ENCODE measurements at places on chromosomes 16 and 17.

GRCh38 chr17:45228763-45229539, 7.3 kb downstream of the FMNL1 start:
- DNase-seq, result no peak

DNA sequence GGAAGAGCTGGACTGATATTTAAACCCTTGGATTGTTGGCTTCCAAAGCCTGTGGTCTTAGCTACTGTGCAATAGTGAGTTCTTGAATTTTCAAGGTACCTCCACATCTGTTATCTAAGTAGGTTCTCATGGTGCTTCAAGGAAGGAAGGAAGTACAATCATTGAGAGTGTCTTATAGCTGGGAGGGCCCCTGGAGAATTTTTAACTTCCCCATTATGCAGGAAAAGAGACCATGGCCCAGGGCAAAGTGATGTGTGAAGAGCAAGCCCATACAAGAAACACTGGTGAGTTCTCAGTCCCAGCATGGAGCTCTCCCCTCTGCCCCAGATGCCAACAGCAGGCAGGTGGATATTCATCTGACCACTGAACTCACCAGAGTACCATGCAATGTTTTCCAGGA, 169.0 kb upstream of the IRX6 start:
- DNase-seq, result no peak

DNA sequence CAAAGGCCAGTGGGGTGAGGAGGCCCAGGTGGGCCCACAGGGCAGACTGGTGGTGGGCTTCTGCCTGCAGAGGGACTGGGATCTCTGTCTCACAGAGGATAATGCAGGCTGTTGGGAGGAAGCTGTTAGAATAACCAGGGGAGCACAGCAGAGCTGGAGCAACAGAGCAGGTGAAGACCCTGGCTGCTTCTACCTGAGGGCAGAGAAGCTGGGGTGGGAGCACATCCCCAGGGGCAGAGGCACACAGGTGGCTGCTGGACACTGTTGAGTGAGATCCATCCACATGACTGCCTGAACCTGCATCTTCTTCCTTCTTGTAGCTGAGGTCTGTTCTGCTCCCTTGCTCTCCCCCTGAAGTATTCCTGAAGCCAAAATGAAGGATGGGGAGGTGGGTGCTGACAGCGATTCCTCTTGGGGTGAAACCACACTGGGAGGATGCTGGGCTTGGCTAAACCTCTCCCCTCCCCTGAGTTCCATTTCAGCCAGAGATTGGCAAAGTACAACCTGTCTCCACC, 1725.0 kb downstream of the TP53TG3F start:
- DNase-seq, result no peak

GRCh38 chr16:29310852-29311314, 95.6 kb downstream of the NPIPB11 start:
- no peak for DNase-seq

GRCh38 chr16:31382485-31383161, 10.5 kb upstream of the ITGAD start:
- peak; percentile 8 for DNase-seq

DNA sequence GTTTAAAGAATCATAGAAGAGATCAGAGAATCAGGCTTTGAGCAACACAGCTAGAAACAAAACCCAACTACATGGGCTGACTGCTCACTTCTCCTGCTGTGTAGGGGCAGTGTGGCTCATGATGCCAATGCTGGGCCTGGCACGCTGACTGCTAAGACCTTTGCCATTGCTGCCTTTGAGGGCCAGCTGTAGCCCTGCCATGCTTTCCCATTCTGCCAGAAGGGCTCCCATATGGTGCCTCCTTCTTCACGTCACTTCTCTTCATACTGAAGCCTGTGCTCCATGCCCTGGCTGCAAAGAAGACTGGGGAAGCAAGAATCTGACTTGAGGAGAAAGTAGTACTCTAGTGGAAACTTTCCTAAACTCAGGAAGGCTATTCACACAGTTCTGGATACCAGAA, 232.9 kb downstream of the UTP18 start:
- DNase-seq, result no peak

GRCh38 chr16:330741-331140, 21.8 kb downstream of the AXIN1 start:
- no peak for DNase-seq

All from Panc1 (cell line).